ENCODE measurements at places on chromosomes 1 and 21.

- DNase-seq: no peak
These were observed 50.4 kb upstream of the EPHA8 start for GRCh38 chr1:22512873-22513272.

GRCh38 chr1:221939607-221940006 is 197.7 kb upstream of the DUSP10 start:
- no peak for DNase-seq

DNA sequence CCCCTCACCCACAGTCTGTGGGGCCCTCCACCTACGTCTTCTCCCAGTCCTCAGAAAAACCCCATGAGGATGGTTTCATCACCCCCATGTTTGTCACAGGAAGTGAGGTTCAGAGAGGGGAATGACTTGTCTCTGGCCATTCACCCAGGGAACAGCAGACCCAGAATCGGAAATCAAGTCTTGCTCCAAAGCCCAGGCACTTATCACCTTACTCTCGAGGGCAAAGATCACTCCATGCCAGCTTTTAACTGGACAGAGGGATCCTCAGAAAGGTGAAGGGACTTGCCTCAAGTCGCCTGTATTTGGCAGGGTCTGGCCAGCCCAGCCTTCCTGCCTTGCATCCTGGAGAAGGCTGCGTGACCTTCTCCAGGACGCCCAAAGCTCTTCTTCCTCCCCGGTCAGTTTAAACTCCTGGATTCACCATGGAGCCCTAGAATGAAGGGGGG is 57.9 kb upstream of the SSBP3 start:
- DNase-seq: no peak

DNA sequence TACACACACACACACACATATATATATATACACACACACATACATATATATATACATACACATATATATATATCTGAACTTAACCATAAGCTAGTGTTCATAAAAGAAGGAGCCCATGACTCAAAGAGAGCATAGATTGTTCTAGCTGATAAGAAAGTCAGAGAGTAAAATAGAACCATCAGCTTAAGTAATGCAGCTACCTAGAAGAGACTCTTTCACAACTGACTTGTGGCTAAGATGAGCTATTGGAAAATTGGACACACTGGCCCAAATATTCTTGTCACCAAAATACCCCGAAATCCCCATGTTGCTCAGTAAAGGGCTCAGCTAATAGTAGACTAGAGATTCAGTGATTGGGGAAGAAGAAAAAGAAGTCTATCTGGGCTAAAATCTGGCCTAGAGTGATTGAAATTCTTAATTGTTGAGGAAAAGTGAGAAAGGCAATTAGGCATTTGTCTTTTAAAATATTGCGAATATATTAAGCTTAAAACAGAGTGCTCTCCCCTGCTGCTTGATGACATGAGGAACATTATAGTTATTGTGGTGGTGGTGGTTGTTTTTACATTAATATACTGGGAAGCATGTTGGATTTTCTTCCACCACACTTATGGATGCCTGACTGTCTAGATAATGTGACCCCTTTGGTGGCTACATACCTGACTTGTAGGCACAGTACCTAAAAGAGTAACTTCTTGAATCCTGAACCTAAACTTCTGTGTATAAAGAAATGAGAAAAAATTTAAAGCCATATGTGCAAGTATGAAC is 6.3 kb downstream of the SLAMF1 start:
- DNase-seq: no peak

DNA sequence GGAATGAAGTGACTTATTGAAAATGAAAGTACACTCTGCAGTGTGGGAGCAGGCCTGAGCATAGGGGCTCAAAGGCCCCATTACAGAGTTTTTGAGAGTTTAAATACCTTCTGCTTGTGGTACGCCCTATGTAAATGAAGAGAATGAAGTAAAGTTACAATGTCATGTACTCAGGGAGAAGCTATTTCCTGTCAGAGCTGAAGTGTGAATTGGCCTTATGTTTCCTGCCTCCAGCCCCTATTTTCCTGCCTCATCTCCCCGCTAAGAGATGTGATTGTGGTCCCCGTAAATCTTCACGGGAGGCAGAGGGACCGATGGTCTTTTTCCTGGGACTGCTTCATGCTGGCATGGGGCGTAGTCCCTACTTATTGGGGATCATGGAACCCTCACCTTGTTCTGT is 2.5 kb upstream of the ZNF683 start:
- no peak for DNase-seq

DNA sequence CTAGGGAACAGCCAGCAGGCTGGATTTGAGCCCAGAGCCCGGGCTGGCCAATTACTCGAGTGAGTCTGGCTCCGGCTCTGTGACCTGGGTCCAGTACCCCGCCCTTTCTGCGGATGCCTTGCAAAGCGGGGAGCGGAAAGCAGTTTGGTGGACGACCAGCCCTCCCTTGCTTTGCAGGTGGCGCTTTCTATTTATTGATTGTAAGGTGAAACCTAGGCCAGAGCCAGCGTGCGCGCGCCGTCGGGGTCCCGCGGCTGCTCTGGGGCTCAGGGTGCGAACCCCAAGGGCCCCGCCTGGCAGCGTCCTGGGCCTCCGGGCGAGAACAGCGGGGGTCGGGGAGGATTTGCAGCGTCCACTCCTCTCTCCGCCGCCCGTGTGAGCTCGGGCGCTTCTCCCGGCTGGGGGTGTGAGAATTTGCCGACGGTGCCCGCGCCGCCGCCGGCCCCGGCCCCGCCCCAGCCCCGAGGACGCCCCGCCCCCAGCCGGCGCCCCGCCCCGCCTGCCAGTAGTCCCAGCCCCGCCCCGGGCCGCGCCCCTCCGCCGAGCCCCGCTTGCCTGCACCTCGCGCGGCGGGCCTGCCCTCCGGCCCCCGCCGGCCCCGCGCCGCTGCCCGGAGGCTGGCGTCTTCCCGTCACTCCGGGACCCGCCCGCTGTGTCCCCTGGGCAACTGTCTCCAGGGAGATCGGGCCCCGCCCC is 37.6 kb downstream of the PIK3CD start:
- DNase-seq: peak; percentile 44

DNA sequence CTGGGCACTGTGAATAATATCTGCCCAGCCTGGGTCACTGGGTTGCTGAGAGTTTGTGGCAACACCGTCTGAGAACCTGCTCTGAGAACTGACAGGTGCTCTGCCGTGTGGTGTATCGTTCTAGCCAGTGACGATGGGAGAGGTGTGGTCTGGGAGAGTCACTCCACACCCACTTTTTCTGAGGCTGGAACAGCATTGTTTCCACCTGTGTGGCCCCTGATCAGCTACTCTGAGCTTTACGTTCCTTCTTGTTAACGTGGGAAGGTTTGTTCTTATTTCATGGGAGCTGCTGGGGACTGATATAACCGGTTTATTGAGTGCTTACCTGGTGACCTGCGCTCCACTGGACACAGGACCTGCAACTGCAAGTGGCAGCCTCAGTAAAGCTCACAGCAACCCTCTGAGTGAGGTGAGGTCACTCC is 34.8 kb upstream of the TENT5C start:
- no peak for DNase-seq

GRCh38 chr1:235923466-235924021 is 56.8 kb upstream of the LYST start:
- DNase-seq: no peak

- DNase-seq: no peak
These were observed 17.6 kb downstream of the GALNT2 start for GRCh38 chr1:230084408-230085177.

DNA sequence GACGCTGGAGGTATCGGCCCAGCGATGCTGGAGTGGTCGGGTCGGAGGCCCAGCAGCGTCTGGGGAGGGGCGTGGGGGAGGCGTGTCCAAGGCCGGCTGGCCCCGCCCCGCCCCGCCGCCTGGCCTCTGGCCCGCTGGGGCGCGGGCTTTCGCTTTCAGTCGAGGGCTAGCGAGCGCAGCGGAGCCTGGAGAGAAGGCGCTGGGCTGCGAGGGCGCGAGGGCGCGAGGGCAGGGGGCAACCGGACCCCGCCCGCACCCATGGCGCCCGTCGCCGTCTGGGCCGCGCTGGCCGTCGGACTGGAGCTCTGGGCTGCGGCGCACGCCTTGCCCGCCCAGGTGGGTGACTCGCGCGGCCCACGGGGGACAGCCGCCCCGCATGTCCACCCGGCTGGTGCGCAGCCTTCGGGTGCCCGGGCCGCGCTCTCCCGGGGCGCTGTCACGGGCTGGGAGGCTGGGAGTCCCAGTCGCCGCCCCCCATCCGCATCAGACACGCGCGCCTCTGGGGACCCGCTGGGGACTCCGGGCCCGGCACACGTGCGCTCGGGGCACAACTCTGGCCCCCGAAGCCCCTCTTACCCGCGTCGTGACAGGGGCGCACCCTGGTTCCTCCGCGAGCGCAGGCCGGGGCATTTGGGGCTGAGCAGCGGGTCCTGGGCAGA is at the start of gene TNFRSF1B:
TNFRSF1B (plus strand) TSS at position 158 of the 659 bp plus-strand sequence; CDS start at position 259, 101 bp downstream.
- DNase-seq: no peak

DNA sequence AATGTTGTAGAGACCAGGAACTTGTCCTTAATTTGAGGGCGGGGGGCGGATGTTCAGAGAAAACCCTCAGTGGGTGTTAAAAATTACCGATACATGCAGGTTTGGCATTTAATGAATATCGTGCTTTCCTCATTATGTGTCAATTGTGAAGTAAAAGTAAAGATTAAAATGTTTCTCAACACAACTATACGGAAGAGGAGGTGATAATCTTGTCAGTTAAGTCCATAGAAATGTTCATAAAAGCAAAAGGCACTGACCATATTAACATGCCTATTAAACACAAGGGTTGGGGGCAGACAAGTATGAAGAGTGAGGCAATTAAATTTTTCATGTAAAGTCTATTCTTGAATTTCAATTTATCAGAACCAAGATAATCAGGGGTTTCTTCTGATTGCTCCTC is 1.3 kb downstream of the BRINP3 start:
- DNase-seq: no peak

DNA sequence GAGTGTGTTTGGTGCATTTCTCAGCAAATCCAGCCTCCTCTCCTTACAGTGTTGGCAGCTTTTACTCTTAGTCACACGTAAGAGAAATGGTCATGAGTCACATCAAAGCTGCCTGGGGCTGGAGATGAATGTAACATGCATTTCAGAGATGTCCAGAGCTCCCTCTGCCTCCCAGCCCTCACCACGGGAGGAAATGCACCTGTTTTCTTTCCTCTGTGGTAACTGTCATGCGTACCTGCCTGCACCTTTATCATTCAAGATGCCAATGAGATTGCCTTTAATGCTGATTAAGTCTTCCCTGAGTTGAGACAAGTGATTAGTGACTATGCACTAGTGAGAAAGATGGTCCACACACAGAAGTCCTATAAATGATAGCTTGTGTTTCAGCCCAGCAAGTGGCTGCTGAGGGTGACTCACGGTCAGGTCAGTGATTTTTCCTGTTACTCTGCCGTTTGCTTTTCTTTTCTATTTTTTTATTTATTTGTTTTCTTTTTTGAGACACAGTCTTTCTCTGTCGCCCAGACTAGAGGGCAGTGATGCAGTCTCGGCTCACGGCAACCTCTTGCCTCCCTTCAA is 277.3 kb upstream of the FMN2 start:
- DNase-seq: no peak

DNA sequence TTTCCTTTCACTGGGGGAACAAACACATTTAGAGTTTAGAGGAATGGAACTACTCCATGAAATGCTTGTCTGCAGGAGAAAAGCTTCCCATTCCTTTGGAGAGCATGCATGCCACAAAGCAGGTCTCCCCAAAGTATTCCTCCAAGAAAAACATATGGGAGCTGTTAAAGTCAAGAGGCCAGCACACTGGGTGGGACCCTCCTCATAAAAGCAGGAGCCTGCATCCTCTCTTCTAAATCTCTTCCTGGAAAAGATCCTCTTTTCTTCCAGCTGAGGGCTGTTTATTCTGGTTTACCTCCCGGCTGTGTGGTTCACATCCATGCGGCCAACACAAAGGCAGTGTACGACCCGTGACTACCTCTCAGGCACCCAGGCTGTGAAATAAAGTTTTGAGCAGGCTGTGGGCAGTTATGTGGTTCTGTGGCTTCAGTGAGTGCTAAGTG is 103.4 kb downstream of the TENT5C start:
- DNase-seq: no peak

Data from SK-N-DZ (cell line).